ENCODE measurements at places on chromosomes 11 and 22.
A peak's percentile ranks its signal among the peaks of the same experiment; 100 is the strongest.

DNA sequence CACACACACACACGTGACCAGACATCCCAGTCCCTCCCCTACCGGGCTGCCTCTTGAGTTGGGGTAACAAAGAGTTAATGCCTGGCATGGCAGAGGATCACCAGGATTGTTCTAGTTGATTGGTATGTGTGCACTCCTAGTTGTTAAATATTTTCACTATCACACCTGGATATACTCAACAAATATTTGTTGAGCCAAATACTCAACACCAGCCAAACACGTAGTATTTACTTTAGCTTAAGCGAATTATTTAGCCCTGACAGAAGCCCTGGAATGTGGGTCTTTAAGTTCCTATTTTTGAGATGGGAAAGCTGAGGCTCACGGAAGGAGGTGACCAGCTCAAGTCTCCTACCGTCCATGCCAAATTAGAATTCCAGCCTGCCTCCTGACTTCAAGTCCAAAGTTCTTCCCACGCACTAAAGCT is 10.5 kb downstream of the CD3E start:
- no peaks in the 10 kb centered on the region for H3K36me3 ChIP-seq
- no peaks in the 10 kb centered on the region for H3K27me3 ChIP-seq
- H3K4me3 ChIP-seq = no peak overlapping the region
- peaks cover 18% of the 10 kb centered on the region for H3K4me1 ChIP-seq
- no peak for DNase-seq

- H3K27ac ChIP-seq = no peak overlapping the region
- no peak overlapping the region for H3K4me3 ChIP-seq
- peaks cover 11% of the 10 kb centered on the region for H3K4me1 ChIP-seq
- DNase-seq = no peak
- H3K27me3 ChIP-seq = no peaks in the 10 kb centered on the region
Measured at GRCh38 chr22:30408388-30409102, 11.7 kb downstream of the SEC14L2 start.

GRCh38 chr11:123419731-123420452 is 10.2 kb upstream of the GRAMD1B start:
- peak overlapping the region; percentile 86 for H3K27ac ChIP-seq
- DNase-seq = peak; percentile 93
- H3K36me3 ChIP-seq = no peaks in the 10 kb centered on the region
- H3K27me3 ChIP-seq = no peaks in the 10 kb centered on the region
- H3K4me1 ChIP-seq = peaks cover 17% of the 10 kb centered on the region

GRCh38 chr11:134905517-134905916 is 493.5 kb upstream of the B3GAT1 start:
- H3K27me3 ChIP-seq = no peaks in the 10 kb centered on the region
- no peak overlapping the region for H3K27ac ChIP-seq
- H3K36me3 ChIP-seq = no peaks in the 10 kb centered on the region
- no peak overlapping the region for H3K4me3 ChIP-seq
- DNase-seq = no peak

DNA sequence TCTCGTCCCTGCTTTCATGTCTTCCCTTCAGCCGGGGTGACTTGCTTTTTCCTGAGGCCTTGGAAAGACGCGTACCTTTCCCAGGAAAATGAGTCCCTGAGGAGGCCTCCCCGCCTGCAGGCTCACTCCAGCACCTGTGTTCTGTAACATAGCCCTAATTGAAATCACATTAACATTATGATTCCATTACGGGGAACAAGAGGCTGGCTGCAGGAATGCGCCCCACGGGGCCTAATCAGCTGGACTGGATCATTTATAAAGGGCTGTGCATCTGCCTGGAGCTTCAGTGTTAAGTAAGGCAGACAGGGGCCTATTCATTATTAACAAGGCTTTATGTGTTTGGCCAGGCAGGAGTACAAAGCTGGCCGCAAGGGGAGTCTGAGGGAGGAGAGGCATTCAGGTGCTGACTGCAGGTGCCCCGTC is 41.9 kb upstream of the TSPAN18 start:
- H3K4me3 ChIP-seq = no peak overlapping the region
- peaks cover 10% of the 10 kb centered on the region for H3K27me3 ChIP-seq
- peaks cover 4% of the 10 kb centered on the region for H3K4me1 ChIP-seq
- no peak for DNase-seq

- no peak for DNase-seq
- H3K27me3 ChIP-seq = no peaks in the 10 kb centered on the region
- H3K36me3 ChIP-seq = no peaks in the 10 kb centered on the region
- no peak overlapping the region for H3K4me3 ChIP-seq
- no peak overlapping the region for H3K27ac ChIP-seq
- H3K4me1 ChIP-seq = peaks cover 5% of the 10 kb centered on the region
Measured at GRCh38 chr11:57446055-57446454, 14.3 kb upstream of the RTN4RL2 start.

GRCh38 chr22:29784451-29785361 is 17.5 kb downstream of the UQCR10 start:
- H3K27ac ChIP-seq = no peak overlapping the region
- H3K36me3 ChIP-seq = peaks cover 22% of the 10 kb centered on the region
- H3K27me3 ChIP-seq = no peaks in the 10 kb centered on the region
- H3K4me1 ChIP-seq = peaks cover 19% of the 10 kb centered on the region

GRCh38 chr11:36240173-36240572 is 49.1 kb downstream of the COMMD9 start:
- H3K27ac ChIP-seq = no peak overlapping the region
- no peaks in the 10 kb centered on the region for H3K4me1 ChIP-seq
- no peak for DNase-seq

DNA sequence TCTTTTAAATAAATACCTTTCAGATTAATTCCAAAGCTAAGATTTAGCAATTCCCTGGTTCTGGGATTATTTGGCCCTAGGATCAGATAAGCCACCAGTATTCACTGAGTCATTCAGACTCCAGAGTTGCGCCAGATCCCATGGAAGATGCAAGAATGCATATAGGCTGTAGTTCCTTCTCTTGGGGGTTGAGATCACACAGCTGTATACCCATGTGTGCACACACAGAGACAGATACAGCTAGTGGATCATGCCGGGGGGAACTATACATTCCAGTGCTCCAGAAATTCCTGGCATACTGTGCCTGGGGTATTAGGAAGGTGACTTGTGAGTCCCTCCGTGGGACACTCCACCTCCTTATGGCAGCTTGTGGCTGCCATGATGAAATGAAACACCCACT is 75.4 kb downstream of the ZBTB16 start:
- peaks cover 9% of the 10 kb centered on the region for H3K4me1 ChIP-seq
- H3K4me3 ChIP-seq = no peak overlapping the region
- H3K27me3 ChIP-seq = no peaks in the 10 kb centered on the region
- H3K36me3 ChIP-seq = no peaks in the 10 kb centered on the region

- no peaks in the 10 kb centered on the region for H3K27me3 ChIP-seq
- no peaks in the 10 kb centered on the region for H3K4me1 ChIP-seq
- peak; percentile 59 for DNase-seq
- H3K27ac ChIP-seq = no peak overlapping the region
Measured at GRCh38 chr22:22720201-22720723, 75.8 kb downstream of the GGTLC2 start.

- DNase-seq = peak; percentile 53
- H3K27me3 ChIP-seq = no peaks in the 10 kb centered on the region
- H3K27ac ChIP-seq = no peak overlapping the region
- peaks cover 20% of the 10 kb centered on the region for H3K4me1 ChIP-seq
- no peaks in the 10 kb centered on the region for H3K36me3 ChIP-seq
Measured at GRCh38 chr11:125923012-125923579, 18.8 kb downstream of the DDX25 start.

DNA sequence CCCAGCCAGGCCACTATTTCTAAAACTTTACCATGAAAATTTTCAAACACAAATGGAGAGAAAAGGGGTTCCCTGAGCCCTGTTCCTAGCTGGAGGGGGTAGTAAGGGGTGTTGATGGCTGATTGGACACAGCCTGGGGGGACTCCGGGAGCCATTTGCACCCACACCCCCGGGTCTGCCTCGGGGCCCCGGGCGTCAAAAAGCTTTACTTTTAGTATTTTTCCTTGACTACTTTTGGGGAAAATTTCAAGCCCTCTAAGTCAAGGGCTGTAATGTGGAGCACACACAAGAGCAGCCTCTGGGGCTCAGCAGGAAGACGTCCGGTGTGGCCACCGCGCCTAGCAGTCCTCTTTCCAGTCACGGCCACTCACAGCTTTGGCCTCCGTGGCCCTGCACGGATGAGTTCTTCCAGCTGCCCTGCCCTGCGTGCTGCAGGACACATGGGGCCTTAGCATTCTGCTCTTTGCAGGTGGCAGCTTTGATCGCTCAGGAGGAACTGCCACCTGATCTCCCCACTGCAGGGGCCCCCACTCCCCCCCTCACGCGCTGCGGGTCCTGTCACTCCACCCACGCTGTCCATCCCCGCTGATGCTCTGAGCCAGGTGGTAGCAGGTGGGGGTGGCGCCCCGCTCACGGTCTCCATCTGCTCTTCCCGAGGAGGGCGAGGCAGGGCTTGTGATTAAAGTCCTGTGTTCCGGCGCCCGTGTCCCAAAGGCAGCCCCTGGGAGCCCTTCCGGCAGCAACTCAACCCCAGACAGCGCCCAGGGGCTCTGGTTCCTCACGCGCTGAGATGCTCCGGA is 14.4 kb downstream of the RNH1 start:
- peaks cover 68% of the 10 kb centered on the region for H3K36me3 ChIP-seq
- H3K4me3 ChIP-seq = no peak overlapping the region
- no peak for DNase-seq
- H3K27me3 ChIP-seq = no peaks in the 10 kb centered on the region

DNA sequence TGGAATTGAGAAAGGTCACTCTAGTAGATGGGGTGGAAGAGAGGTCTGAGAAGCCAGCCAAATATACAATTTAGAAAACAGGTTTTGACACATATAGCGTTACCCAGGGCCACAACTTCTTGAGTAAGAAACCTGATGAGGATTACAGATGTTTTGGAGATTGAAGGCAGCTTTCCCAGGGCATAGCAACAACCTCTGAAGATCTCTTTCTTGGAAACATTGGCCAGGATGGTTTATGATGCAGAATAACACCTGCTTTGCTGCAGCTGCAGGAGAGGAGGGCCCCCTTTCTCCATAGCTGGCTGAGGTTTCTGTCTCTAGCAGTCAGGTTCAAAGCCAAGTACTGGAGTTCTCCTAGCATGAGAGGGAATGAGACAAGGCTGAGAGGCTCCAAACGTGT is 75.1 kb upstream of the NUP50 start:
- H3K4me1 ChIP-seq = peaks cover 3% of the 10 kb centered on the region
- no peak for DNase-seq
- no peak overlapping the region for H3K4me3 ChIP-seq
- peaks cover 14% of the 10 kb centered on the region for H3K27me3 ChIP-seq

GRCh38 chr11:132632641-132633124 is 899.6 kb downstream of the OPCML start:
- no peaks in the 10 kb centered on the region for H3K27me3 ChIP-seq
- no peaks in the 10 kb centered on the region for H3K36me3 ChIP-seq
- no peaks in the 10 kb centered on the region for H3K4me1 ChIP-seq

DNA sequence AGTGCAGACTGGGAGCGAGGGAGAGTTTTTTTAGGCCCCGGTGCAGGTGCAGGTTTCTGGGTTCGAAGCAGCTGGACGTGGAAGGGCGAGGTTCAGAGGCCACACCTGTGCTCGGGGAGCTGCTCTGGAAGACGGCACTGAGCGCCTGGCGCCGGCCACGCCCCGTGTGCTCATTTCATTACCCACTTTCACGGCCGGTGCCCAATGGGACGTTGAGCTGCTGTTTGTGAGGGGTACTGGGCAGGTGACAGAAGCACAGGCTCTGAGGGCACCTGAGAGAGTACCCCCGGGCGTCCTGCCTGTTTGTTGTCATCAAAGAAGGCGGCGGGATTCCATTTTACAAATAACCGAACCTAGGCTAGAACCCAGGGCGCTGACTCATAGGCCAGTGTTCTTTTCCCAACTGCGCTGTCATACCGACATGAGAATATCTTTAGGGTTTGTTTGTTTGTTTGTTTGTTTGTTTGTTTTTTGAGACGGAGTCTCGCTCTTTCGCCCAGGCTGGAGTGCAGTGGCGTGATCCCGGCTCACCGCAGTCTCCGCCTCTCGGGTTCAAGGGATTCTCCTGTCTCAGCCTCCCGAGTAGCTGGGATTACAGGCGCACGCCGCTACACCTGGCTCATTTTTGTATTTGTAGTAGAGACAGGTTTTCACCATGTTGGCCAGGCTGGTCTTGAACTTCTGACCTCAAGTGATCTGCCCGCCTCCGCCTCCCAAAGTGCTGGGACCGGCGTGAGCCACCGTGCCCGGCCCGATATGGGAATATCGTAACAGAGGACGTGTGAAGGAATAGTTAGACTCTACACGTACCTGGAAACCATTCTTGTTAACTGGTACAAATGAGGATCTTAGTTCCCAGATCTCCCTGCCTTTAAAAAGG is 16.6 kb upstream of the SPTBN2 start:
- H3K27ac ChIP-seq = peak overlapping the region; percentile 90
- no peaks in the 10 kb centered on the region for H3K27me3 ChIP-seq
- no peaks in the 10 kb centered on the region for H3K4me1 ChIP-seq
- peak overlapping the region; percentile 76 for H3K4me3 ChIP-seq
- peak; percentile 73 for DNase-seq

DNA sequence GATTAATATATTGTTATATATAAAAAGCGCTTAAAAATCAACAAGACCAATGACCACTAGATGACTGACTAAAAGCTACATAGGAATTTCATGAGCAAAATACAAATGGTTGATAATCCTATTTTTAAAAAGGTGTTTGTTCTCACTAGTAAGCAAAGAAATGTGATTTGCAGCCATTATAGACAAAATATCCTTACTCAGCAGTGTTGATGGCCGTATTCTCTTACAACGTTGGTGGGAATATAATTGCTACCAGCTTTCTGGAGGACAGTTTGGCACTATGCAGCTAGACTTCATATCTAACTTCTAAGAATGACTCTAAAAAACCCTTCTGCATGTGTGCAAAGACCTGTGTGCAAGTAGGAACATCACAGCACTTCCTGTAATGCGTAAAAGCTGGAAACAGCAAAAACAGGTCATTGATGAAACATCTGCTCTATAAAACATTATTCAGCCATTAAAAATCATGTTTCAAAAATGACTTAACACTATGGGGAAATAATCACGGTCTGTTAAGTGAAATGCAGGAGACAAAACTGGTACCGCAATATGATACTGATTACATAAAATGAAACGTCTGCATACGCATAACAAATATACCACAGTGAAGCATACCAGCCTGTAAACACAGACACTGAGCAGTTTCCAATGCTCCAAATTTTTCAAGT is 70.1 kb upstream of the LINC01488 start:
- no peaks in the 10 kb centered on the region for H3K4me1 ChIP-seq
- H3K36me3 ChIP-seq = no peaks in the 10 kb centered on the region
- DNase-seq = no peak
- no peaks in the 10 kb centered on the region for H3K27me3 ChIP-seq
- no peak overlapping the region for H3K4me3 ChIP-seq
- H3K27ac ChIP-seq = no peak overlapping the region

DNA sequence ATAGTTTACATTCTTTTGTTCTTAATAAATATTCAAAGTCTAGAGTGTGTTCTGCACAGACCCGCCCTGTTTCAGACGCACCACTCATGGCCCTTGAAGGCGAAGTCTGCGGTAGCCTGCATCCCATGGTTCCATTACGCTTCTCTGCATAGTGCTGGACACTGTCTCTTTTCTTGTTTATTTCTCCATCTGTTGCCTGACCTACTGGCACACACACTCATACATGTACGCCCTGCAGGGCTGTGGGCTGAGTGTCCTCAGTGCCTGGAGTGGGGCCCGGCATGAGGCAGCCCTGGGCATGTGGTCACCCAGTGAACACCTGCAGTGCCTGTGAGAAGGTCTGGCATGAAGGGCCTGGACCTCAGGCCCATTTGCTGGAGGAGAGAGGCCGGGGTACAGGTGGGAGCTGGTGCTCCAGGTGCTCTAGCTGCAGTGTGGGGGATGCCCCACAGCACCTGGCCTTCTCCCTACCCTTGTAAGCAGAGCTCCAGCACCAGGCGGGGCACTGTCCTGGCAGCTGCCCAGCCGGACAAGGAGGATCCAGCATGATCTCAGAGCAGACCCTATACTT is 404.1 kb downstream of the TBC1D22A start:
- H3K27ac ChIP-seq = no peak overlapping the region
- DNase-seq = no peak
- no peaks in the 10 kb centered on the region for H3K4me1 ChIP-seq
